ENCODE measurements at places on chromosomes 12 and 14. TPM values are rescaled to one million over a fixed set of nuclear protein-coding genes. Genes with fewer than 3 reads are reported as not detected.
A peak's percentile ranks its signal among the peaks of the same experiment; 100 is the strongest.

DNA sequence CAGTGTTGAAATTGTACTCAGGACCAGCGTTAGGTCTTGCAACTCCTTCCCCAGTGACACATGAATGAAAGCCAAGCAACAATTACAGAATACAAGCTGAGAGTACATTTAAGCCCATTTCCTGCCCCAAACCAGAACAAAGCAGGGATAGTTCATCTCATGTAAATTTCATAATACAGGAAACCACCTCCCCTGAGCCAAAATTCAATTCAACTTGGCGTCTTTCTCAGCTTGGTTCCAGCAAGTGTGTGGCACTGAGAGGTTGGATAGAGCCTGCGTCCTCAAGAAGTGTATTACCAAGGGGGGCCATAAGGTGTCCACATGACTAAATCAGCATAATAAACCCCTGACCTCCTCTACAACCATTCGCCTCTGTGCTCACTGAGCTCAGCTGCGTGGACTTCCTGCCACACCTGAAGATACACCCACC is 278.9 kb upstream of the CRY1 start:
- DNase-seq = no peak

- no peak for DNase-seq
These were observed 37.0 kb downstream of the WASHC3 start for GRCh38 chr12:102024765-102025164.

- DNase-seq = peak; percentile 35
These were observed 110.2 kb downstream of the RASSF9 start for GRCh38 chr12:85725991-85726390.

DNA sequence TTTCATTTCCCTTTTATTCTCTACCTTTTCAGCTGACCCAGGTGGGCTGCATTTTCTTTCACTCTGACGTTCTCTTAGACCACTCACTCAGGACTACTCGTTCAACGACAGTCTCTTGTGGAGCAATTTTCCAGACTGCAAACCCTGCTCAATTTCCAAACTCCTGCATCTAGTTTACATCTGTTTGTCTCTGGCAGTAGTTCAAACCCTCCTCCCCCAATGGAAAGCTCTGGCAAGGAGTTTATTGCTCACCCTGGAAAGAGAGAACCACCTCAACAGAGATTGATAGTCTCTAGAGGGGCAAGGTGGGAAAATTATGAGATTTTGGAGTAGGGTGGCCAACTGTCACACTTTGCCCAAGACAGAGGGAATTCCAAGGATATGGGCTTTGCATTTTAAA is 130.2 kb downstream of the TSHR start:
- DNase-seq = no peak

GRCh38 chr14:99884834-99885648 is 91.8 kb downstream of the EML1 start:
- DNase-seq = peak; percentile 73

The LRTM2 gene
- 3.5 TPM for total RNA-seq

The SERPINA5 gene
- total RNA-seq = 0.36 TPM

GRCh38 chr12:101793401-101793800 is 37.4 kb downstream of the GNPTAB start:
- DNase-seq = no peak

The CEP170B gene
- total RNA-seq = 13.3 TPM

DNA sequence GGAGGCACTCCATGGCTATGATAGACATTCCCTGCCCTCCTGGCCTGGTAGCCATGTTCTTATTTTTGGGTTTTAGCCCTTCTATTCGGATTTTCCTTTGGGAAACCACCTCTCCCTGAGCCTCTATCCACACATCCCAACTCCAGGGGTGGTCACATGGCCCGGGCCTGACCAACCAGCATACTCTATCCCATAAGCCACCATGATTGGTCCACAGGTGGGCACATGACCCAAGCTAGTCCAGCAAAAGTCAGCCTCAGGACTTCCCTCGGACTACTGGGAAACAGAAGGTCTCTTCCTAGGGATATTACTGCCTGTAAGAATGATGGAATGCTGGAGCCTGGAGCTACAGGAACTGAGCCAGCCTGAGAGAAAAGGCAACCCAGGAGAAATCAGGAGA is 12.5 kb downstream of the PRIMA1 start:
- DNase-seq = no peak

The GDF3 gene
- total RNA-seq = not detected

GRCh38 chr12:132513070-132513398 is 23.1 kb downstream of the FBRSL1 start:
- no peak for DNase-seq

The VCPKMT gene
- total RNA-seq = 10.7 TPM

DNA sequence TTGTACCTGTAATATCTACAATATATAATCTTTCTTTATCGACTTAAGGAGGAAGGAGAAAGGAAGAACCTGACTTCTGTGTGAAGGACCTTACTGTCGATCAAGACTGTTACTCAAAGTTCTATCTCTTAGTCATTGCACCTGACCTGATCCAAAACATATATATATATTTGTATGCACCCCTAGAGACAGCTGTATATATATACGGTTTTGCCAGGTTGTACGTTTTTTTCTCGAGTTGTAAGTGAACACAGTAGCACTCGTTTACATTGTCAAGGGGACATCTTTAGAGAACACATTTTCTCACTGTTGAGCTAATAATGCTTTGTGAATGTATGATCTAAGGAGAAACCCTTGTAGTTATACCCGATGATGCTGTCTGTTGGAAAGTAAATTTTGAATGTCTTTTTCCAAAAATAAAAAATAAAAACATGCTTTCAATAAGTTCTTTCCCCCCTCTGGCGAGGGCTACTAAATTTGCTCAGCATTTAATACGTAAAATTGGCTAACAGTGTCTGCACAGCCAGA is 536 bp upstream of the SLC35E3 start:
- DNase-seq = no peak

The FIGNL2 gene
- total RNA-seq = 1.3 TPM

DNA sequence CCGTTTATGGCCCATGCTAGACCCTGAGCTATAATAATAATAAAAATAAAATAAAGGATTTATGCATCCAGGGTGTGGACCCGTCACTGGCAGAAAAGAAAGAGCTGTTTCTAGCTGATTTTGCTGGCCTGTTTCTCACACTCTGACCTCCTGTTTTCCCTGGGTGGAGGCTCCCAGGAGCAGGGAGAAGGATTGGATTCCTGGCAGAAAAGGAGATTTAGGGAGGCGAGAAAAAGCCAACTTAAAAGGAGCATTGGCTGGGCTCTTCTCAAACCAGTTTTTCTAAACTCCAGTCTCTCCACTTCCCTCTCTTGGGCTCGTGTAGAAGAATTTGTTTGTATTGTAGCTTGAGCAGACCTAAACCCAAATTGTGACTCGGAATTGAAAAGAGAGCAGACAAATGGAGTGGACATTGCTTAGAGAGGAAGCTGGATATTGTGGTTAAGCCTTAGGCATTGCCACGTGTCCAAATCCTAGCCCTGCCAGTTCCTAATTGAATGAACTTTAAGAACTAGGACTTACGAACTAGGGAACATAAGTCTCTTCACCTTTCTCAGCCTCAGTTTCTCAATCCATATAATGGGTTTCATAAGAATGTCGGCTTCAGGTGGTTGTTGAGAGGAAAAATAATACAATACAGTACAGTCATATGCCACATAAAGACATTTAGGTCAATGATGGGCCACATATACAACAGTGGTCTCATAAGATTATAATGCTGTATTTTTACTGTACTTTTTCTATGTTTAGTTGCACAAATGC is 14.4 kb upstream of the TBX5 start:
- no peak for DNase-seq

DNA sequence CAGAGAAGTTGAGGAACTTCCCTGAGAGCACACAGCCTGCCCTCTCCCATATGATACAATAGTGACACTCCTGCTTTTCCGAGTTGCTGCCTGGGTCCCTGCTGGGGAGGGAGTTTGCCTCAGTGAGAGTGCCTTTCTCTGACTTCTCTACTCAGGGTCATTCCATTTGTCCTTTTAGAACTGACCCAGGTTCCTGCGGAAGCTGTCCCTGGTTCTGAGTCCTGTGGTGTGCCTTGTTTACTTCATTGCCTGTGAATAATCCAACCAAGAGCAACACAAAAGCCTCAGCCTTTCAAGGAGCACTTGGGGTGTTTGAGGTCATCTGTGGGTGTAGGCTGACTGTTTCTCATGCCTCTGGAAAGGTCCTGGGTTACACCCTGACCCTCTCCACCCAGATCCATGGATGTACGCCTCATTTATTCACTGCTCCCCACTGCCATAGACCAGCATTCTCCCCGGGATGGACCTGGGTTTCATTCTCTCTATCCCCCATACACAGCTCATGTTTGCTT is 13.6 kb downstream of the SERPINA1 start:
- no peak for DNase-seq

The HSPB8 gene
- 1.3 TPM for total RNA-seq

The TUNAR gene
- 7.3 TPM for total RNA-seq

DNA sequence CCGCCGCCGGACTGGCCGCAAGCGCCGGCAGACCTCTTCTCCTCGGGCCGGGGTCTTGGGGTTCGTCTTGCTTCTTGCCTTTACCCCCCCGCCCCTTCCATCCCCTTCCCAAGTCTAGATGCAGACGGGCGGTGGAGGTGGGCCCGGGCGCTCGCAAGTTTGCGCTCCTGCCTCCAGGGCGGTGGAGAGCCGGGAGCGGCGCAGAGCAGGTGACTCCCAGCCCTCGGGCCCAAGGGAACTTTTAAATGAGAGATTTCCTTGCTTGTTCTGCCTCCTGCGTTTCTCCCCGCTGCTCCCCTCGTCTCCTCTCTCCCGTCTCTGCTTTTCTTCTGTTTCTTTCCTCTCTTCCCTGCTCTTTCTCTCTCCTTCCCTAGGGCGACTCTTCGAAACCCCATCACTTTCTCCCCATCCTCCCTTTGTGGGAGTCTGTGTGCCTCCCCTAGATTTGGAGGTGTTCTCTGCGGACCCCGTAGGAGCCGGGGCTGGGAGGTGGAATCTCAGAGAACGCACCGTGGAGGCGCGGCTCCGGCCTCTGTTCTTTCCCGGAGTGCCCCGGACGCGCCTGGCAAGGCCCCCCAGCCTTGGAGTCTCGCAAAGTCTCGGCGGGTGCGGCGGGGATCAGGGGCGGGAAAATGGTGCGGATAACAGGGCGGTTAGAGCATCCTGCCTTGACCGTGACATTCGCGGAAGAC is 114.7 kb upstream of the MYL2 start:
- no peak for DNase-seq

GRCh38 chr14:95533822-95534221 is 1.0 kb upstream of the GLRX5 start:
- DNase-seq = no peak

GRCh38 chr12:67893022-67893580 is 96.1 kb upstream of the IFNG-AS1 start:
- DNase-seq = no peak

The GPR65 gene
- 0.18 TPM for total RNA-seq

DNA sequence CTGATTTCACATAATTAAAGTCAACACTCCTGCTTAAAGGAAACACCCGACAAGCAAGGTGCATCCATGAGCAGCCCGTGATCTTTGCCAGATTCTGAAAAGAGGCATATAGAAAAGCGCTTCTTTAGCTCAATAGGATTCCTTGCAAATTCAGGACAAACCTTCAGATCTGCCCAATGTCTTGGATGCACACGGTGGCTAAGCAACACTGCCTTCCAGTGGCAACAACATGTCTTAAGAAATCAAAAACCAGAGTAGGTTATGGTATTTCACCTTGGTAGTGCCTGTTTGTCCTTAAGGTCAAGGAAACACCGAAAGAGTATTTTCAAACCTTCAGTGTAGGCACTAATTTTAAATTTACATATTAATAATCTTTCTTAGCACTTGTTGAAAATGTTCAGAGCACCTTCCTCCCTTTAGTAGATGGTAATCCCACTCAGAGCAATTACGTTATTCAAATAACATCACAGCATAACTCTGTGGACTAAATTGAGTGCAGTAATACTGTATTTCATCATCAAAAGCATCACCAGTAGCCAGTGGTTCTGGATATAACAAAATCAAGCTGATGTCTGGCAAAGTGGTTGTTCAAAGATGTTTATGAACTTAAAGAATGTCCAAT is 58.0 kb upstream of the CDKN3 start:
- peak; percentile 23 for DNase-seq

DNA sequence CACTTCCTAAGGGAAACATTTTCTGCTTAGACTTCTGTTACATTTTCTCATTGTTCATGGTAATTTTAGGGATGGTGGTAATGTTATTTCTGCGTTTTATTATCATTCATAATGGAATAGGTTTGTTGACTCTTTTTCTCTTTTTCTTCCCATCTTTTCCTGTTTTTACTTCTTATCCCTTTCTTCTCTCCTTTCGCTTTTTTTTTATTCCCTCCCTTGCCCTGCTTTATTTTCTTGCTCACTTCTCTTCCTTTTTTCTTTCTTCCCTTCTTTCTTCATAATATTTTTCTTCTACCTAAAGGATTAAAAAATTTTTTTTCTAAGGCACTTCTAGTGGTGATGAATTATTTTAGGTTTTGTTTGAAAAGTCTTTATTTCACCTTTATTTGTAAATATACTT is 45.6 kb downstream of the CNOT2 start:
- no peak for DNase-seq

DNA sequence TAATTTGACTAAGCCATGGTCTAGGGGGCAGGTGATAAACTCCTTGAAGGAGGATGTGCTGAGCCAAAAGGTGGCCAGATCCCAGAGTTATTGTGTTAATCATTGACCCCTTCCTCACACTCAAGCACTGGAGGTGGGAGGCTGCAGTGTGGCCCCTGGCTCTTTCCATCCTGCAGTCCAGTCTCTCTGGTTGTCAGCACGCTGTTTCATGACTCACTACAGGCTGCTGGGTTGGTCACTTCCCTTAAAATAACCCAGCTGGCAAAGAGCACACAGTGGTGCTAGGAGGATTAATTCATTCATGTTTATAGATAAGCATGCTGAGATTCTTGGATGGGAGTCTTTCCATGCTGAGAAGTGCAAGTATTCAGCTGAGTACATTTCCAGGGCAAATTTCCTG is 228.9 kb downstream of the ANO2 start:
- DNase-seq = no peak

- DNase-seq = no peak
These were observed 80.3 kb downstream of the PAPOLA start for GRCh38 chr14:96582411-96582961.

The MTA1 gene
- total RNA-seq = 58.1 TPM

GRCh38 chr14:75260025-75260763 is 18.4 kb upstream of the FOS start:
- no peak for DNase-seq

The FAM181A gene
- total RNA-seq = 2.4 TPM

The FOXG1 gene
- total RNA-seq = 0.09 TPM
